GM12891 (cell line): ENCODE measurements at places on chromosomes 4 and X.

GRCh38 chr4:111113591-111113990, 490.7 kb upstream of the PITX2 start:
- no peak for DNase-seq

GRCh38 chr4:27068151-27068867, 207.7 kb downstream of the STIM2 start:
- DNase-seq: no peak

GRCh38 chr4:1722551-1723118, 1.3 kb downstream of the TACC3 start:
- no peak for DNase-seq

DNA sequence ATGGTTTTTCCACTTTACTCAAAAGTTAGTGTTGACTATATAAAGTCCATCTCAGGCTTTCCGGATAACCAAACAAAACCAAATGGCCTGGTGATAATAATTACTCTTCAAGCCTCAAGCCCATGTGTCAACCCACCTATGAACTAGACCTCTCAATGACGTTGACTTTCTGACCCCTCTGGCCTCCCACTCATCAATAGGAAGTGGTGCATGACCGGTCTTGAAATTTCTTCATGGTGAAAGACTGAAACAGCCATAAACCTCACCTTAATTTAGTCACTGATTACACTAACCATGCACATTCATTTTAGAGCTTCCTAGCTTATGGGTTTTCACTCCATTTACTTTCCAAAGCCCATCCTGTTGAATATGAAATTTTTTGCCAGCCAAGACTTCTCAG, 276.0 kb downstream of the KLHL13 start:
- no peak for DNase-seq

- no peak for DNase-seq
Observed at GRCh38 chr4:993111-994029, at the start of gene SLC26A1. TSS of gene SLC26A1 (minus strand) at chr4:993404. CDS start at chr4:991703, 1,701 bp downstream.

GRCh38 chr4:30450474-30450873, 269.7 kb upstream of the PCDH7 start:
- DNase-seq: no peak
